ENCODE measurements at places on chromosomes 2 and 18. TPM values are rescaled to one million over a fixed set of nuclear protein-coding genes. Genes with fewer than 3 reads are reported as not detected.

The CNDP1 gene
- not detected for total RNA-seq

The TRMT61B gene
- total RNA-seq: 15.7 TPM

The SESTD1 gene
- 208 TPM for total RNA-seq

DNA sequence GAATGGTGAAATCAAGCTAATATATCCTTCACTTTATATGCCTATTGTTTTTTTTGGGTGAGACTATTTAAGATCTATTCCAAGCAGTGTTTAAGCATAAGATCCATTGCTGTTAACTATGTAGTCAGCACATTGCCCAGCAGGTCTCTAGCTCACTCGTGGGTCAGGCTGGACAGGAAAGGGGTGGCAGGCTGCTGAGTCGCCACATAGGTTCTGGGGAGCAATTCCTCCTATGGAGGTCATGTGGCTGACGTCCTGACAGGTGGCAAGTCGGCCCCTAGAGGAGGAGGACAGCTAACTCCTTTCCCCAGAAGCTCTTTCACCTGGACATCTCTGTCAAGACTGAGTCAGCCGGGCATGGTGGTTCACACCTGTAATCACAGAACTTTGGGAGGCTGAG, 13.9 kb upstream of the RAB31 start:
- no peak overlapping the region for H3K4me3 ChIP-seq
- DNase-seq: no peak
- H3K4me1 ChIP-seq: no peaks in the 10 kb centered on the region
- no peak overlapping the region for H3K27ac ChIP-seq

- no peaks in the 10 kb centered on the region for H3K4me1 ChIP-seq
- peaks cover 22% of the 10 kb centered on the region for H3K27me3 ChIP-seq
- no peak overlapping the region for H3K4me3 ChIP-seq
- no peak overlapping the region for H3K27ac ChIP-seq
- no peaks in the 10 kb centered on the region for H3K36me3 ChIP-seq
- no peak for DNase-seq
These were observed 38.9 kb downstream of the AKAIN1 start for GRCh38 chr18:5158172-5158571.

- H3K4me1 ChIP-seq: no peaks in the 10 kb centered on the region
- H3K27me3 ChIP-seq: 0 out of 2 replicates have a peak, but pooled peaks cover 4% of the 10 kb centered on the region
- H3K36me3 ChIP-seq: no peaks in the 10 kb centered on the region
- no peak for DNase-seq
- H3K4me3 ChIP-seq: no peak overlapping the region
- H3K27ac ChIP-seq: no peak overlapping the region
These were observed 463.7 kb upstream of the HNMT start for GRCh38 chr2:137500599-137500998.

DNA sequence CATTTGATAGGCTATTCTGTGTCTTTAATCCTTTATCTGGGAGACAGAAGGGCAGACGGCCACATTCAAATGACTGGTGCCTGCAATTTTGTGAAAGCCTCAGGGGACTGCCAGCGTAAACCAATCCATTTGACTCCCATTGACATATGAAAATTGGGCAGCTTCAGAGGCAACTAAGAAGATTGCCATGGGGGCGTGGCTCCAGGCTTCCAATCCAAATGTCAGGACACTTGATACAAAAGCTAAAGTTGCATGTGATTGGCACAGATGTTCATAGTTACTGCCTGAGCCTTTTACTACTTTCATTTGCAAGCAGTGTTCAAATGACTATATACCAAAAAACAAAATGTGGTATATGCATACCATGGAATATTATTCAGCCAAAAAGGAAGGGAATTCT, 42.0 kb downstream of the SPC25 start:
- H3K27me3 ChIP-seq: no peaks in the 10 kb centered on the region
- no peak overlapping the region for H3K27ac ChIP-seq
- H3K36me3 ChIP-seq: no peaks in the 10 kb centered on the region
- no peak overlapping the region for H3K4me3 ChIP-seq
- DNase-seq: no peak

DNA sequence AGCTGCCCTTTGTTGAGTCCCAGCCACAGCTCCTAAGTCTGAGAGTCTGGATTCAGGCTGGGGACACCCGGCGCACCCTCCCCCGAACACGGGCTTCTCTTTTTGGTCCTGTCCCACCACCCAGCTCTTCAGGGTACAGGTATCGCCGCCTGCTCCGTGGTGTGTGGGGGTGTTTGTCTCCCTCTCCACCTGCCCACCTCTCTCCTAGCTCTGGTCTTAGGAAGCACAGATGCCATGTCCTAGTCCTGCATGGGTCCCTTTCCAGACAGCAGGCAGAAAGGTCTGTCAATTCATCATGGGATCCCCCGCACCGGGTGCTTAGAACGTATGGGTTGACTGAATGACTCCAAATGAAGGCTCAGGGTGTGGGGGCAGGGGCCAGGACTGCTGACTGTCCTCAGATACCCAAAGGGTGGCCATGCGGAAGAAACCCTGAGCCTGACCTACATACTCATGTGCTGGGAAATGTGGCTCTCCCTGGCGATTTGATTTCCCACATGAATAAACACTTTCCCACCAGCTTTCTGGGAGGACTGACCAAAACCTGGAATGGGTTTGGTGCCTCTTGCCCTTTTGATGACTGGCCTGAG, 156.8 kb downstream of the CELF4 start:
- H3K4me3 ChIP-seq: no peak overlapping the region
- no peaks in the 10 kb centered on the region for H3K36me3 ChIP-seq
- DNase-seq: no peak
- H3K27me3 ChIP-seq: 0 out of 2 replicates have a peak, but pooled peaks cover 8% of the 10 kb centered on the region
- no peak overlapping the region for H3K27ac ChIP-seq

- H3K27me3 ChIP-seq: no peaks in the 10 kb centered on the region
- H3K36me3 ChIP-seq: no peaks in the 10 kb centered on the region
These were observed 72.2 kb downstream of the C1QL2 start for GRCh38 chr2:119086327-119086726.

DNA sequence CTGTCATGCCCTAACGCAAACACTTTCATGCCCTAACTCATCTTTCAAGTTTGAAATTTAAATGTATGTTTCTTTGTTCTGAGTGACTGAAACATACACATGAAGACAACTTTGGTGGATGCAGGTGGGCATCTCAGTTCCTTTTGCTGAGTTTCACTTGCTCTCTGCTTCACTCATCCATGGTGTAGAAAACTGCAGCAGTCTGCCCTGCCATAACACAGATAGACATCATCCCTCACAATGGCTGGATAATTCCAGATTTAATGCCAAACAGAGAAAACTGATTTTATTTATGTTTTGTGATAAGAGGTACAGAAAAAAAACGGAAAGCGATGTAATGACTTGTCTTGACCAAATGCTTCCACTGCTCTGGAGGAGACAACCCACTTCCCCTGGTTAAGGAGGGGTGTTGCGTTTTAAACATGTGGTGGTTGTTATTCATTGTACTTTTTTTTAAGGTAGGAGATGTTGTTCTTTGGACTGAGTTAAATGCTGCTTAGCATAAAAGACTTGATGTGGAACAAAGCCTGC, 70.4 kb downstream of the RHBDD1 start:
- H3K27ac ChIP-seq: no peak overlapping the region
- no peak overlapping the region for H3K4me3 ChIP-seq
- no peaks in the 10 kb centered on the region for H3K36me3 ChIP-seq

DNA sequence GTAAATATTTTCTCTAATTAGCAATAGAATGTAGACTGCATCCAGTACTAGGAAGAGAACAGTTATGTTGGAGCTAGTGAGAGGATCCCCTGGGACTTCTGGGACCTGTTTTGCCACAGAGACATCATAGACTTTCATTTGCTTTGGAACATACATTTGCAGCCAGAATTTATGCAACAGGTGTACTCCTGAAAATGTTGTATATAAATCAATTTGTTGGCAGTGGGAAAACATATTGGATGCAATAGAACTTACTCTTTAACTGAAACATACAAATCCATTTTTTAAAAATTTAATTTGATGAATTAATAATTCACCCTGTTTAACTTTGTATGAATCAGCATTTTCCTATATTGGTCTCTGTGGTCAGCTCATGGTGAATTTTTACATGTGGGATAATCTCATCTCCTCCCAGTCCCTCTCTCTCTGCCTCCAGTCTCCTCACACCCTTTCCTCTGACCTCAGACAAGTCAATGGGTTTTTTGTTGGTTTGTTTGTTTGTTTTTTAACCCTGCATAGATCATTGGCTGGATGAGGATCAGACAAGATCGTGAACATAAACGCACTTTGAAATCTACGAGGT, 263.0 kb downstream of the LPIN1 start:
- no peaks in the 10 kb centered on the region for H3K36me3 ChIP-seq
- H3K27me3 ChIP-seq: no peaks in the 10 kb centered on the region
- H3K4me3 ChIP-seq: no peak overlapping the region
- peaks cover 40% of the 10 kb centered on the region for H3K4me1 ChIP-seq

DNA sequence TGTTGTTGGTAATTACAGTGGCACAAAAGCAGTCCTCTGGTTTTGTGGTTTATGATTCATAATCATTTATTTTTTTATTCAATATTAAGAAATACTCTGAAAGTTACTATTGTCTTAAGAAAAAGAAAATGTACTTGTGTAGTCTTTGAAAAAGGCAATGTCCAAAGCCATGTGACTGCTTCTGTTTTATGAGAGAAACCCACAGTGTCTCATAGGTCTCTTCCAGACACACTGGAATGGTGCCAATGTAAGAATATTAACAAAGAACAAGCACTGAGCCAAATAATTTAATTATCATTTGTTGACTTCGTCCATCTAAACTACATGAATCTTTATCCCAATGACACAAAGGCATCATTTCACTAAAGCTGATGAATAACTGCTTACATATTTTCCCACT, 62.5 kb downstream of the RPRM start:
- H3K27ac ChIP-seq: no peak overlapping the region
- H3K36me3 ChIP-seq: no peaks in the 10 kb centered on the region
- no peak for DNase-seq
- no peak overlapping the region for H3K4me3 ChIP-seq
- H3K27me3 ChIP-seq: no peaks in the 10 kb centered on the region

GRCh38 chr2:58734365-58734764, 493.2 kb upstream of the FANCL start:
- H3K4me3 ChIP-seq: no peak overlapping the region
- H3K27me3 ChIP-seq: no peaks in the 10 kb centered on the region
- H3K27ac ChIP-seq: no peak overlapping the region
- H3K4me1 ChIP-seq: 0 out of 2 replicates have a peak, but pooled peaks cover 4% of the 10 kb centered on the region
- H3K36me3 ChIP-seq: no peaks in the 10 kb centered on the region

- DNase-seq: no peak
- H3K4me3 ChIP-seq: no peak overlapping the region
- no peak overlapping the region for H3K27ac ChIP-seq
- H3K27me3 ChIP-seq: peaks cover 56% of the 10 kb centered on the region
- no peaks in the 10 kb centered on the region for H3K36me3 ChIP-seq
- H3K4me1 ChIP-seq: no peaks in the 10 kb centered on the region
These were observed 117.0 kb downstream of the NFATC1 start for GRCh38 chr18:79512461-79513380.

DNA sequence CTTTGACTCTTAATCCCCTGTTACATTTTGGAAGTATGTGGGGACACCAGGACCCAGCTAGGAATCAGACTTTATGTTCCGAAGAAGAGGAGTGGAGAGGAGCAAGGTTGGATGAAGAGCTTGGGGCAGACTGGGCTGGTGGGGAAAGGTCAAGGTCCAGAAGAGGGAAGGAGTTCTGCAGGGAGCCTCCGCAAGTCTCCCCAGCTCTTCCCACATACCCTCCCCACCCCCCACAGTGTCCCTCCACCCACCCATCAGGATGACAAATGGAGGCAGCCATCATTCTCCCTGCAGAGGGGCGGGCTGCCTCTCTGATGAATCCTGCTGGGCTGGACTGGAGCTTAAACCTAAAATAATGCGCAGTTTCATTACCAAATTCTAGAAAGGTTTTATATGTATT, 77.2 kb downstream of the ACKR3 start:
- no peak for DNase-seq
- H3K27ac ChIP-seq: no peak overlapping the region
- H3K4me1 ChIP-seq: no peaks in the 10 kb centered on the region
- H3K4me3 ChIP-seq: no peak overlapping the region
- no peaks in the 10 kb centered on the region for H3K36me3 ChIP-seq
- no peaks in the 10 kb centered on the region for H3K27me3 ChIP-seq

DNA sequence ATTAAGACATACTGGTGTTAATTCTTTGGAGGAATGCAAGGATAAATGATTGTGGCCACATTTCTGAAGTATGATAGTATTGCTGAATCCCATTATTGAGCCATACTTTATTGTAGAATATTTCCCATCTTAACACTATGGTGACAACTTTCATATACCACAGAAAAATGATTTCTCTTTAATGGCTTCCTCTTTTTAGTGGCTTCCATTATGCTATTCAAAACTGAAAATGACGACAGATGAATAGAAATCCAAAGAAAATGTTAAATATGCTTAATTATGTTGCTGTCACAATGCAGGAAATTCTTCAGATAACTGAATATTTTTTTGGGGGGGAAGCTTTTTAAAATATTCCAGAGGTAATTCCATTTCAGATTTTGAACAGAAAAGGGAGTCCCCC, 88.9 kb upstream of the TMEM200C start:
- no peaks in the 10 kb centered on the region for H3K4me1 ChIP-seq
- no peaks in the 10 kb centered on the region for H3K36me3 ChIP-seq
- peaks cover 23% of the 10 kb centered on the region for H3K27me3 ChIP-seq
- DNase-seq: no peak
- H3K27ac ChIP-seq: no peak overlapping the region
